ENCODE measurements at places on chromosomes 16 and 17.

- no peak for DNase-seq
These were observed 28.2 kb downstream of the PRKCA start for GRCh38 chr17:66330646-66331037.

GRCh38 chr17:77125432-77125901 is 15.3 kb upstream of the SEC14L1 start:
- no peak for DNase-seq

DNA sequence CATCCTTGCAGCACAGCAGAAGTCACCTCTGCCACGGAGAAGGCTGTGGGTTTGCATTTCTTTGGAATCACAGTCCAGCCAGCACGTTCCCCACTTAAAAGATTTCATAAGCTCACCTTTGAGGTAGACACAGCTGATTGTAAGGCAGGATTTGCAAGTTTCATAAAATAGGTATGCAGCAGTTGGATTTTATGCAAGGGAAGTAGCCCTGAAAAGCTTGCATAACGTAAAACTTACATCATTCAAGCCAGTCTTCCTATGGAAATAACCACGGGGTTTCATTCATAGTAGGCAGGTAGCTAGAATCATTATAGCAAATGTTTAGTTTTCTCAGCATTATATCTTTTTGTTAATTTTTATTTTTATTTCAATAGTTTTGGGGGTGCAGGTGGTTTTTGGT is 49.8 kb upstream of the ARHGAP44 start:
- no peak for DNase-seq

DNA sequence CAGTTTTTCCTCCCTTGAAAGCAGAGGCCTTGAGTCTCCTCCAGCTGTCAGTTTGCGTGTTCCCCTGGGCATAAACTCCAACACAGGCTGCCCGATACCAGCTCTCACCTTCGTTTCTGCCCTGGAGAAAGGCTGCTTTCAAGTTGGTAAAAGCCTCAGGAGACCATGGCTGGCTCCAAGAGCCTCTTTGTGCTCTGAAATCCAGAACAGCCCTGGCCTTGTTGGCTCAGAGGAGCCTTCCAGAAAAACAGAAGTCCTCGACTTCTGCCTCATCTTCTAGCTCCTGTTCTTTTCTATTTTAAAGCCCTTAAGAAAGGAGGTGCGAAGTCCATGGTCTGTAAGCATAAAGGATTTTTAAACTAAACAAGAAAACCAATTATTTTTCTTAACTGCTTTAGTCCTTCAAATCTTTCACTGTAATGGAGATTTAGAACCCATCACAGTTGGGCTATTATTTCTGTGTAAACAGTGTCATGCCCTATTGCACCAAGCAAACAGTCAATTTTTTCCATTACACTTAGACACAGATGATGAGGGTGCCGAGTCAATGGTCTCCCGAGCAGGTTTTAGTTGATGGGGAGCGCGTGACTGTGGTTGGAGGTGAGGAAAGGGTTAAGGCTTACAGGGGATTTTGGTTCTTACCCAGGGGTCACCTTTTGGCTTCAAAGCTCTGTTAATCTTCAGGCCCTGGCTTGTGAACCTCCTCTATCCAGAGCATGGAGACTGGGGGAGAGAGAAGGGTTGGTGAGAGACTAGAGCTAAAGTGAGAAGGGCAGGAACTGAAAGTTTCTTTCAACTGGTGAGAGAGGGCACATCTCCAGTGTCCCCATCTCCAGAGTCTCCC is 212.8 kb downstream of the MSI2 start:
- DNase-seq = no peak

GRCh38 chr16:2905988-2906387 is 5.7 kb upstream of the FLYWCH1 start:
- DNase-seq = no peak

DNA sequence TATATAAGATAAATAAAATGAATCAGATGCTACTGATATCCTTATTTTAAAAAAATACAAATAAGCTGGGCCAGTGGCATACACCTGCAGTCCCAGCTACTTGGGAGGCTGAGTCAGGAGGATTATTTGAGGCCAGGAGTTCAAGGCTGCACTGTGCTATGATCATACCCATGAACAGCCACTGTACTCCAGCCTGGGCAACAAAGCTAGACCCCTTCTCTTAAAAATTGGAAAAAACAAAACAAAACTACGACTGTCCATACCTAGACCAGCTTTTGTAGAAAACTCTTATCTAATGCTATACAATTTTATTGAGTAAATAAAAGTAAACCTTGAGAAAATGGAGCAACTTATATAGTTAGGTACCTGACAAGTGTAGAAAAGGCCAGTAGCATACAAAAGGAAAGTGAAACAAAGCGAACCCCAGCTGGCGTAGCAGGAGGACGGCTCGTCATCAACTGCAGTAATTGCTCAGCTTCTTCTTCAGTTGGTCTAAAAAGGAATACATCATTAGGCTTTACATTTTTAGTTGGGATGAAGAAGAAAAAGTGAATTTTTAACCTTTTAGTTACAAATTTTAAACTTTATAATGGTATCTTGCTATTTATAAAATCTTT is 23.6 kb downstream of the INTS2 start:
- no peak for DNase-seq

- no peak for DNase-seq
These were observed 37.6 kb downstream of the NME2 start for GRCh38 chr17:51203838-51204237.

DNA sequence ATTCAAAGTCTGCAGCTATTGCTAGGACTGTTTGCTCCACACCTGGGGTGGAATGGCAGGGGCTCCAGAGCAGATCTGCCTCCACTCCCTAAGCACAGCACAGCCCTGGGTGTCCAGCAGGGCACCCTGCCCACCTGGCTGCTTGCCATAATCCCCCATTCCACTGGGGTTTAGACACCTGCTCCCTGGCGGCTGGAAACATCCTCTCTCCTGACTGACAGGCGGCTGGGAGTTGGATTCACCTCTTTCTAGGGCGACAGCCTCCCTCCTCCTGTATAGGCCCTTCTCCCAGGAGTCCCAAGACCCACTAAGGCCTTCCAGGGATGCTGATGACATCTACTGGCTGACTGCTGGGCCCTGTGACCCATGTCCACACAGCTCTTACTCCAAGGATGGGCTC is 18.0 kb downstream of the HDAC5 start:
- DNase-seq = no peak

DNA sequence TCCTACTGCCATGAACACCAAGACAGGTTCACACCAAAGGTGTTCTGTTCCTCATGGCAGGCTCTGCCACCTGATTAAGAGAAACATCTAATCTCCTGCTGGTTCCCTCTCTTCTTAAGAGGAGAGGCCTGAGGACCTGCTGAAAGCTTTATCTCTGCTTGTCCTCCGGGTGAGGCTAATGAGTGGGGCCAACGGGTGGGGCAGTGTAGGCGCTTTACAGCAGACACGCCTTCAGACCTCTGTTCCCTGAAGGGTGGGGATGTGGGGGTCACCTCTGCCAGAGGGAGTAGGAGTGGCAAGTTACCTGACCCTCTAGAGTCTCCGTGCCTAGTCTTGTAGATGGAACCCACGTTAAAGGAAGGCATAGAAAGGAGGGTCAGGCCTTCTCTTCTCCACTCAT is 4.2 kb upstream of the MRM1 start:
- DNase-seq = no peak

DNA sequence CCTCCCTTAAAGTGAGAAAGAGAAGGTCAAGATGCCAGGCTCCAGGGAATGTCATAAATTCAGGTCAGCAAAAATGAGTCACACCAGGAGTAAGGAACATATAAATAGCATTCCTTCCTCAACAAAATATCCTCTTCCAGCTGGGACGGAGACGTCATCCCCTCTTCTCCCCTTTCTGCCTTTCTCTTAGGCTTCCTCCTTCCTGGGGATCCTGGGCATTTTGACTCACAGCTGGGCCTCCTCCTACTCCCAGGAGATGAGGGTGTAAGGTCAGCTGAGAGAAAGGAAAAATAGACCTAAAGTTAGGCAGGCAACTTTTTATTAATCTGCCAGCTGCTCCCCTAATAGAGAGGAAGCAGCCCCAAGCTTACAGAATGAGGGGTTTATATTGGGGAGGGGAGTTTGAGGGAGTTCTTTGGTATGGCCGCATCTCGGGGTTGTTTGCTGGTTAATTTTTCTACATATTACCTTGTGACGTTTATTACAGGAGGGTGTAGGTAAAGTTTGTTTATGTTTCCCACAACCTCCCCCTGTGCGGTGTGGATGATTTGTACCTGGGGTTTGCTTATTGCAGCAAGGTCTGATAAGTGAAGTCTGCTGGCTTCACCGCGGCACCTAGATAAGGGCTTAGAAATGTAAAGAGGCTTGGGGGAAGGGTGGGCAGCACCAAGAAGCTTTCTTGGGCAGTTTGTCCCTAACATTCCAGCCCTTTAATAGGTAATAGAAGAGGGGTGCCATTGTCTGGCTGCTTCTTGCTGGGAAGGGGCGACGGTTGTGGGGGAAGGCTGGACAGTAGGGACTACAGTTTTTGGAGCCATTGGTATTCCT is 7.1 kb upstream of the ZNF747 start:
- no peak for DNase-seq

- DNase-seq = no peak
These were observed 157.0 kb upstream of the CDH11 start for GRCh38 chr16:65278874-65279273.

GRCh38 chr17:69339937-69340336 is 13.0 kb upstream of the ABCA5 start:
- DNase-seq = no peak
